ENCODE measurements at places on chromosomes 16 and 17. TPM values are rescaled to one million over a fixed set of nuclear protein-coding genes. Genes with fewer than 3 reads are reported as not detected.

DNA sequence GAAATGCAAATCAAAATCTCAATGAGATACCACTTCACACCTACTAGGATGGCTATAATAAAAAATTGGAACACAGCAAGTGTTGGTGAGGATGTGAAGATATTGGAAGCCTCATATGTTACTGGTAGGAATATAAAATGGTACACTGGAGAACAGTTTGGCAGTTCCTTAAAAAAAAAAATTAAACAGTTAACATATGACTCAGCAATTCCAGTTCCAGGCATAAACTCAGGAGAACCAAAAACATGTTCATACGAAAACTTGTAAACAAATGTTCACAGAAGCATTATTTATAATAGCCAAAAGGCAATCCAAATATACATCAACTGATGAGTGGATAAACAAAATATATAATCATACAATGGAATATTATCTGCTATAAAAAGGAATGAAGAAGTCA lies 28.2 kb downstream of the ZNF652 start:
- DNase-seq, result no peak

- no peak for DNase-seq
Measured at GRCh38 chr17:15290605-15291004, 25.5 kb upstream of the PMP22 start.

DNA sequence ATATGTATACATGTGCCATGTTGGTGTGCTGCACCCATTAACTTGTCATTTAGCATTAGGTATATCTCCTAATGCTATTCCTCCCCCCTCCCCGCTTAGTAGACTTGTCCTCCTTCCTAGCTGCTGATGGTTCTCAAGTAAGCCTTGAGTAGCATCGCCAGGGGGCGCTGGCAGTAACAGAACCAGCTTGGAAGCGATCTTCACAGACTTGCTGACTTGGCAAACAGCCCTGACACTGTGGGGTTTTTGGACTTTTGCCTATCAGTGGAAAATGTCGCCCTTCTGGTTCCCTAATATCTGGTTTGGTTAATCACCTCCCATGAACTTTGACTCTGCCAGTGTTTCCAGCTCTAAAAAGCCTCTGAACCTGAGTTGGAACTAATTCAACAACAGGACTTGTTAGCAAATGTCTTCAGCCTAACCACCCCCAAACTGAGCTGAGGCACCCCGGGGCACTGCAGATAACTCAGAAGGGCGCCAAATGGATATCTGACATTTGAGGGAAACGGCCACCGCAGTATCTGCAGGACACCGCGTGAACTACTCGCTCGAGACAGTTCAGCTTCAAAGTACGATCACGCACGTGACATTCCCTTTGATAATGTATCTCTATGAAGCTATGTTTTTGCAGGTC lies 15.4 kb upstream of the SPATA32 start:
- DNase-seq, result peak; percentile 94

GRCh38 chr16:70726892-70727361 lies 41.1 kb upstream of the MTSS2 start:
- no peak for DNase-seq

BCL6B gene
- total RNA-seq, result not detected

DNA sequence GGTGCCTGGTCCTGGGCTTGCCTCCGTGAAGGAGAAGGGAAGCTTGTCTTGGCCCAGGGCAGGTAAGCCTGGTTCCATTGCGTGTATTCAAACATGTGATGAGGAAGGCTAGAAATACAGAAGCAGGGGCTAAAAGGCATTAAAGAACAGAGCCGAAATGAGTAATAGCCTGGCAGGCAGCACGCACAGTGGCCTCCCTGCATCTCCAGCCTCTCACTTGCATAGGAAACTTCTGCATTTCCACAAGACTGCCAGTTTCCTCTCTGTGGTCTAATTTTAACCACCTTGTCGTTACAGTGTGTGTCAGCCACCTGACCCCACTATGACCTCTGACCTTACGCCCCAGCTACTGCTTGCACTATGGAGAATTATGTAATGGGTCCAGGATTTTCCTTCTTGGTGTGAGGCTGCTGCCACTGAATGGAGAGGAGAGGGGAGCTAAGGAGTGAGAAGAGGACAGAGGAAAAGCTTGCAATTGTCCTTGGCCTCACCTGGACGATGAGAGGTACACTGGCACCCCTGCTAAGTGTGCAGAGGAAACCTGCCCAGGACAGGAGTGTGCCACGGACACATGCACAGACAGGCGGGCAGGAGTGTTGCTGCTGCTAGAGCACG lies 32.8 kb downstream of the HIC1 start:
- DNase-seq, result peak; percentile 41

CEP295NL gene
- total RNA-seq, result 3.0 TPM

GRCh38 chr16:72815348-72816318 lies 232.3 kb downstream of the ZFHX3 start:
- no peak for DNase-seq

- DNase-seq, result peak; percentile 20
Measured at GRCh38 chr16:56682703-56683397, 580 bp downstream of the MT1X start.

NHLRC4 gene
- 0.55 TPM for total RNA-seq

CMTM2 gene
- total RNA-seq, result not detected
